ENCODE measurements at places on chromosomes 11 and 22. TPM values are rescaled to one million over a fixed set of nuclear protein-coding genes. Genes with fewer than 3 reads are reported as not detected.

The NTM gene
- not detected for total RNA-seq

- no peaks in the 10 kb centered on the region for H3K36me3 ChIP-seq
- no peak overlapping the region for H3K4me3 ChIP-seq
- H3K27me3 ChIP-seq, result no peaks in the 10 kb centered on the region
- H3K4me1 ChIP-seq, result peaks cover 14% of the 10 kb centered on the region
Observed at GRCh38 chr11:18379201-18379600, 15.2 kb upstream of the LDHA start.

- H3K27ac ChIP-seq, result no peak overlapping the region
- peaks cover 5% of the 10 kb centered on the region for H3K36me3 ChIP-seq
- no peaks in the 10 kb centered on the region for H3K27me3 ChIP-seq
Observed at GRCh38 chr22:29635734-29636357, 32.4 kb downstream of the NF2 start.

DNA sequence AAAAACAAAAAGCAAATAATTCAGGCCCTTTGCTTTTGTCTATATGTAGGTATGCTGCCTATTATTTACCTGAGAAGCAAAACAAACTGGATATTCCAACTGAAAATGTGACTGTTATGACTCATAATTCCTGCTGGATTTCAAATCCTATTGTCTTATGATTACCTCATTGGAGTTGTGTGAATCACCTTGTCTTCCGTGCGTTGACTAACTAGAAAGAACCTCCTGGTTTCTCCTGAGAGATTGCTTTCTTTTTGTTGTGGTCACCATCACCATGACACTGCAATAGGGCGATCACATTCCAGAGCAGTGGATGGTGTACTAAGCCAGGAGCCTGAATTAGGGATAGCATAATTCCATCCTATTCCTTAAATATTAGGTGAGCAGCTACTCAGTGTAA is 23.0 kb upstream of the EXPH5 start:
- no peaks in the 10 kb centered on the region for H3K4me1 ChIP-seq
- no peak overlapping the region for H3K27ac ChIP-seq
- DNase-seq, result no peak
- peaks cover 32% of the 10 kb centered on the region for H3K27me3 ChIP-seq
- H3K36me3 ChIP-seq, result no peaks in the 10 kb centered on the region

The TPH1 gene
- total RNA-seq, result 0.36 TPM

- peaks cover 28% of the 10 kb centered on the region for H3K27me3 ChIP-seq
- no peaks in the 10 kb centered on the region for H3K4me1 ChIP-seq
- no peak overlapping the region for H3K27ac ChIP-seq
Observed at GRCh38 chr11:115408036-115408921, 95.9 kb downstream of the CADM1 start.

DNA sequence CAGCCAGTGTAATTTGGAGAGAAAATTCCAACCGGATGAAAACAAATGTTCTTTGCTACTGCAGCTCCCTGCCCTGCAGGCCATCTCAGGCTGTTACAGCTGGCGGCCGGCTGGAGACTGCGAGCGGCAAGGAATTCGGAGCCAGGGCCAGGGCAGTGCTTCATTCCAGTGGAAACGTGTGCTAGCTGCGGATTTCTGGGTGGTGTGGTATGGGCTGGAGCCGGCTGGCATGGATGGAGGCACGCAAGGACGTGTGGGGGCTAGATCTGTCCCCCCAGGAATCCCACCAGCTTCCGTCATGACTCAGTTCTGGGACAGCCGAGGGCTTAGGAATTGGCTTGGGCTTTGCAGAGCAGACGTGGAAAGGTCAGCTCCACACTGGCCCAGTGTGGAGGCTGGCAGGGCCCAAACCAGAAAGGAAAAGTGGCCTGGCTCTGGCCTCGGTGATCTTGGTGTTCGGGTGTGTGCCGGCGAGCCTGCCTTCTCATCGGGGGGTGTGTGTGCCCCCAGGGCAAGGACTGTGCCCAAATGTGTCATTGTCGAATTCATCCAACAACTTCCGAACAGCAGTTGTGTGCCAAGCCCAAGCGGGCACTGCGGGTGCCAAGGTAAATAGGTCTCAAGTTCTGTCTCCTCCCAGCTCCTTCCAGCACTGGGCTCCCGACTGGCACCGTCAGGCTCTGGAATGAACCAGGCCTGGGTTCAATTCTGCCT is 48.1 kb upstream of the SHISAL1 start:
- no peak overlapping the region for H3K4me3 ChIP-seq
- no peak for DNase-seq
- no peaks in the 10 kb centered on the region for H3K36me3 ChIP-seq
- H3K27me3 ChIP-seq, result peaks cover 7% of the 10 kb centered on the region
- H3K4me1 ChIP-seq, result no peaks in the 10 kb centered on the region
- H3K27ac ChIP-seq, result no peak overlapping the region

DNA sequence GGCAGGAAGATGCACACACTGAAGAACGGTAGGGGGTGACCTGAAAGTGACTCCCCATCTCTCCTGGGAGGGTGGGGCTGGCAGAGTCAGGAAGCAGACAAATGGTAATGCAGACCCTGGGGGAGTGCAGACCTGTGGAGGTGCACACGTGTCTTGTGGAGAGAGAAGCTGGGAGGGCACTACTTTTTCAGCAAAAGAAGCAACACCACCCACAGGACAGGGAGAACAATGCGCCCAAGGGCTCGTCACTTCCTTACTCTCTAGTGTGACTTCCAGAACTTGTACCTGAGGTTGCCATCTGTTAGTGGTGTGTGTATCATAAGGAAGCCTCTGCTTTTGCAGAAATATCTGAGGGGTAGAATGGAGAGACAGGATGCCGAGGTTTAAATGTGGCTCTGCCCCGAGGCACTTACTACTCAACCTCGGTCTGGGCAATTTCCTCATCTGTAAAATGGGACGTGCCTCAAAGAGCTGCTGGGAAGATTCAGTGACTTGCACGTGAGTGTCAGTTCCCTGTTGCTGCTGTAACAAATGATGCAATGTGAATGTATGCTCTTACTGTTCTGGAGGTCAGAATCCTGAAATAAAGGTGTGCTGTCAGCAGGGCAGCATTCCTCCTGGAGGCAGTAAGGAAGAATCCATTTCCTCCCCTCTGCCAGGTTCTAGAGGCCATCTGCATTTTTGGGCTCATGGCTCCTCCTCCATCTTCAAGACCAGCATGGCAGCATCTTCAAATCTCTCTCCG is 323.4 kb downstream of the SHANK2 start:
- H3K4me3 ChIP-seq, result no peak overlapping the region
- H3K36me3 ChIP-seq, result no peaks in the 10 kb centered on the region
- no peak overlapping the region for H3K27ac ChIP-seq
- no peak for DNase-seq
- H3K4me1 ChIP-seq, result no peaks in the 10 kb centered on the region

GRCh38 chr11:34495724-34496377 is 17.7 kb downstream of the ELF5 start:
- no peak overlapping the region for H3K27ac ChIP-seq
- no peaks in the 10 kb centered on the region for H3K36me3 ChIP-seq
- peaks cover 2% of the 10 kb centered on the region for H3K27me3 ChIP-seq
- H3K4me1 ChIP-seq, result no peaks in the 10 kb centered on the region
- no peak for DNase-seq

- no peak for DNase-seq
- no peaks in the 10 kb centered on the region for H3K4me1 ChIP-seq
- H3K27ac ChIP-seq, result no peak overlapping the region
- H3K4me3 ChIP-seq, result no peak overlapping the region
- H3K27me3 ChIP-seq, result peaks cover 5% of the 10 kb centered on the region
- H3K36me3 ChIP-seq, result peaks cover 8% of the 10 kb centered on the region
Observed at GRCh38 chr11:92226331-92227229, 2.0 kb downstream of the FAT3 start.

The PATE2 gene
- total RNA-seq, result 0.42 TPM

- H3K27ac ChIP-seq, result peak overlapping the region; percentile 30
- peaks cover 38% of the 10 kb centered on the region for H3K36me3 ChIP-seq
- no peak for DNase-seq
- peaks cover 62% of the 10 kb centered on the region for H3K4me1 ChIP-seq
- H3K4me3 ChIP-seq, result no peak overlapping the region
- no peaks in the 10 kb centered on the region for H3K27me3 ChIP-seq
Observed at GRCh38 chr11:68524213-68524612, 63.7 kb downstream of the PPP6R3 start.

GRCh38 chr11:125932301-125932700 is 13.5 kb upstream of the VSIG10L2 start:
- peaks cover 10% of the 10 kb centered on the region for H3K27me3 ChIP-seq
- DNase-seq, result no peak
- H3K27ac ChIP-seq, result no peak overlapping the region
- no peaks in the 10 kb centered on the region for H3K4me1 ChIP-seq
- no peak overlapping the region for H3K4me3 ChIP-seq
- H3K36me3 ChIP-seq, result no peaks in the 10 kb centered on the region

DNA sequence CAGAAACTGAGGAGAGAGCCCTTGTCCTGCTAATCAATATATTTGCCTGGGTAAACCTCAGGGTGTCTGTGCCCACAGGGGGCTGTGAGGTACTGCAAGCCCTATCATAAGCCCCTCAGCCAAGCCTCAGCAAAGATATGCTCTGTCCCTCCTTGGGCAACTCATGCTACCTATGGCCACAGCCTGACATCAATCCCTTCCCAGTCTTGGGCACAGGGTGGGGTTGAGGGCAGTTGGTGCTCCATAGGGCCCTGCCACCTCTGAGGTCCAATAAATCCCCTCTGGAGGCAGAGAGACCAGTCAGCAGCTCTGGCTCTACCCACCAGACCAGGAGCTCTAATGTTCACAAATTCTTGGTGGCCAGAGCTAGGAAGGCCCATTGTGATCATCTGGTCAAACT is 23.8 kb downstream of the TPBGL start:
- H3K27ac ChIP-seq, result peak overlapping the region; percentile 74
- peaks cover 32% of the 10 kb centered on the region for H3K4me1 ChIP-seq
- no peaks in the 10 kb centered on the region for H3K36me3 ChIP-seq
- H3K4me3 ChIP-seq, result no peak overlapping the region
- no peak for DNase-seq

DNA sequence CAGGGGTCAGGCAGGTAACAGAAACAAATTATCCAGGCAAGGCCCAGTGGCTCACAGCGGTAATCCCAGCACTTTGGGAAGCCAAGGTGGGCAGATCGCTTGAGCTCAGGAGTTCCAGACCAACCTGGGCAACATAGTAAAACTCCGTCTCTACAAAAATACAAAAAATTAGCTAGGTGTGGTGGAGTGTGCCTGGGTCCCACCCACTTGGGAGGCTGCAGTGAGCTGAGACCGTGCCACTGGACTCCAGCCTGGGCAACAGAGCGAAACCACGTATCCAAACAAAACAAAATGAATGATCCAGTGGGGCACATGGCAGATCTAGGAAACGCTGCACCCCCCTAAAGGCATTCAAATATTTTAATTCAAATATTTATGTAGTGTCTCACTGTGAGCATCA is 9.9 kb downstream of the NUMA1 start:
- no peaks in the 10 kb centered on the region for H3K27me3 ChIP-seq
- H3K36me3 ChIP-seq, result no peaks in the 10 kb centered on the region
- H3K27ac ChIP-seq, result peak overlapping the region; percentile 92

DNA sequence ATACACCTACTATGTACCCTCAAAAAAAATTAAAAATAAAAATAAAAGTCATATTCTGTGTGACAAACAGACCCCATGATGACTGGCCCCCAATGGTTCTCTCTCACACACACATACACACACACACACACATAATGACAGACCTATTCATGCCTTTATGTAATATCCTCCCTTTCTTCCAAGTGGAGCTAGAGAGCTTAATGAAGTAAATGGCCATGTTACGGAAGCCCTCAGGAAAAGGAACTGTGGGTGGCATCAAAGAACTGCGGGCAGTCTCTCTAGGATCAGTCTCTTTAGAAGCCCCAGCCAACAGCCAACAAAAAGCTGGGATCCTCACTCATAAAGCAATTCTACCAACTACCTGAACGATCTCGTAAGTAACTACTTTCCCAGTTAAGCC is 125.5 kb downstream of the SIK3 start:
- no peak for DNase-seq
- H3K36me3 ChIP-seq, result no peaks in the 10 kb centered on the region
- H3K4me1 ChIP-seq, result peaks cover 20% of the 10 kb centered on the region
- H3K4me3 ChIP-seq, result no peak overlapping the region

- H3K4me1 ChIP-seq, result peaks cover 3% of the 10 kb centered on the region
- DNase-seq, result no peak
- no peaks in the 10 kb centered on the region for H3K36me3 ChIP-seq
- H3K27me3 ChIP-seq, result peaks cover 17% of the 10 kb centered on the region
- no peak overlapping the region for H3K4me3 ChIP-seq
Observed at GRCh38 chr22:27241430-27242321, 559.9 kb downstream of the MN1 start.

DNA sequence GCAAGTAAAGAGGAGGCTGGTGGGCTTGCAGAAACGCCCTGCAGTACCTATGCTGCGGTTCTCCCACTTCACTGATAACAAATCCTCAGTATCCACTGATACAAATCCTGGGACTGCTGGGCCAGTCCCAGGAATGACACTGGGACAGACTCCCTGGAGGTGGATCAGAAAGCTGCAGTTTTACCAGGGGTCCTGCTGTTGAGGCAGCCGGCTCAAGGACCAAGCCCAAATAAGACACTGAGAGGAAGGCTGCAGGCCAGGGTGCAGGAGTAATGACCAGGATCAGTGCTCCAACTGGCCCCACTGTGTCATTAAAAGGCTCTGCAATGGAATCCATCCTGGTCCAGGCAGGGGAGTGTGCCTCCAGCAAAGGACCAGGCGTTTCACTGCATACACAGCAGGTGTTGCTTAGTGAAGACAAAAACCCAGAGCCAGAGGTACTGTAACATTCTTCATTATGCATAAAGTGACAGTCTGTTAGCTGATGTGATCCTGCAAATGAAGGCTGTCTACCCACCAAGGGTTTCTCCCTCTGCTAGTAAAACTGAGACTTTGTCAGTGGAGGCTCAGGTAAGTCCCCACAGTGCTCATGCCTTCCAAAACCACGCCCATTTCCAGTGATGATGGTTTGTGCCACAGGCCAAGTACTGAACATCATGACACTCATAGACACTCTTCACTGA is 1.4 kb upstream of the C22orf39 start:
- no peaks in the 10 kb centered on the region for H3K27me3 ChIP-seq
- peaks cover 5% of the 10 kb centered on the region for H3K36me3 ChIP-seq
- H3K27ac ChIP-seq, result peak overlapping the region; percentile 91
- peak; percentile 57 for DNase-seq
- H3K4me1 ChIP-seq, result peaks cover 31% of the 10 kb centered on the region

GRCh38 chr11:73241300-73241699 is 23.2 kb downstream of the P2RY2 start:
- peaks cover 6% of the 10 kb centered on the region for H3K4me1 ChIP-seq
- peak; percentile 8 for DNase-seq
- H3K36me3 ChIP-seq, result no peaks in the 10 kb centered on the region
- no peak overlapping the region for H3K27ac ChIP-seq
- peaks cover 5% of the 10 kb centered on the region for H3K27me3 ChIP-seq

The PAAF1 gene
- 26.3 TPM for total RNA-seq

- no peak overlapping the region for H3K27ac ChIP-seq
- no peak overlapping the region for H3K4me3 ChIP-seq
- peaks cover 3% of the 10 kb centered on the region for H3K4me1 ChIP-seq
- peaks cover 37% of the 10 kb centered on the region for H3K36me3 ChIP-seq
- peaks cover 6% of the 10 kb centered on the region for H3K27me3 ChIP-seq
Observed at GRCh38 chr11:14703731-14704130, 60.1 kb downstream of the PDE3B start.

GRCh38 chr11:90288212-90288821 is 65.5 kb upstream of the CHORDC1 start:
- H3K4me3 ChIP-seq, result no peak overlapping the region
- H3K4me1 ChIP-seq, result no peaks in the 10 kb centered on the region
- no peaks in the 10 kb centered on the region for H3K27me3 ChIP-seq
- H3K36me3 ChIP-seq, result no peaks in the 10 kb centered on the region
- no peak for DNase-seq

The RGL4 gene
- total RNA-seq, result 6.5 TPM
